Iris pigment epithelial cell (primary cell): ENCODE measurements at places on chromosomes 11 and 22.

DNA sequence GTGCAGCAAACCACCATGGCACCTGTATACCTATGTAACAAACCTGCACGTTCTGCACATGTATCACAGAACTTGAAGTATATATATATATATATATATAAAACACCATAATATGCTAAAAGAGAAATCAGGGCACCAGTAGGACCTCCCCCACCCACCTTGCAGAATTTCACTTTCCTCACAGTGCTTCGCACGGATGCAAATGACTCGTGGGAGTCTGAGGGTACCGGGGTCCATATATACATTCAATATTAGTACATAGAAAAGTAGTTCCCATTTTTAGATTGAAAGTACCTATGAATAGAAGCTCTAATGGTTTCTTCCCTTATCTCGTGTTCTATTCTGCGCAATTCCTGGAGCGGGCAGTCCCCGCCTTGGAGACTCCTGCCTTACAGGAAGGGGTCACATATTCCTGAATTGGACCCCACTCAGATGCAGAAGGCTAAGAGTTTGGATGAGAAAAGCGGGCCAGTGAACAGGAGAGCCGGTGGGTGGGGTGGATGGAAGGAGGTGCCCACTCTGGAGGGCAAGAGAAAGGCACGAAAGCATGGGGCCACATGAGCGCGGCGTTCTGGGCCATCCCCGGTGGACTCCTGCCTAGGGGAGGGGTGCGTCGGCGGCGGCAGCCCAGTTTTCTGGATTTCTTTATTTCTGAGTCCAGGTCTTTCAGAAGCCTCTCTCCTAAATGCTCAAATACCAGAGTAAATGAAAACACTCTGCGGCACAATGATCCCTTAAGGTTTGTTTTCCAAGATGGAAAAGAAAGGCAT is 136.3 kb downstream of the ETS1 start:
- no peak for DNase-seq

DNA sequence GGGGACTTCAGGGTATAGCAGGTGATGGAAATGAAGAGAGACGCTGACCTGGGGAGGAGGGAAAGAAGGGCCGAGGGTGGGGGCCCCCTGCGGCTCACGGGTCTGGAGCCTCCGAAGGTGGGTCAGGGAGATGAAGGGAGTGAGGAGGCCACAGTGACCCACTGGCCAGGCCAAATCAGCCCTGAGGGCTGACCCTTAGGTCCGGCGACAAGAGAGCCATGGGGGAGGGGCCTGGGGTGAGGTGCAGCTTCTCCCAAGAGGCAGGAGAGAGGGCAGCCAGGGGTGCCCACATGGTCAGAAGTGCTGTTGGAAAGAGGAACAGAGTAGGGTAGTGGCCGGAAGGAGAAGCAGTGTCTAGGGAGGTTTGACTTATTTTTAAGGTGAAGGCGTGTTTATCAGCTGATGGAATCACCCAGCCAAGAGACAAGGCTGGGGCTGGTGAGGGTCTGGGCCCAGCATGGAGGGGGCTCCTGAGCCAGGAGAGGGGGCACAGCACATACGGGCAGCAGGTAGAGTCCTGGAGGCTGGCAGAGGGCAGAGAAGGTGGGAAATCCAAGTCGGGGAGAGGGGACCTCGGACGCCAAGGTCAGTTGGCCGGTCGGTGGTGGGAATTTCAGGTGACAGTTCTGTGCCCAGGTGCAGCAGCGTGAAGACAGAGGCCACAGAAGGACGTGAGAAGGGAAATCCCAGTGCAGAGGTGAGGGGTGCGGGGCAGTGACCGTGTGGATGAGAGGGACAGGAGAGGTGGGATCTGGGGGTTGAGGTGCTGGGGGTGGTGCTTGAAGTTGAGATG is 49.0 kb downstream of the LINC01488 start:
- DNase-seq: no peak

- DNase-seq: no peak
Observed at GRCh38 chr22:42970029-42970428, 44.9 kb downstream of the PACSIN2 start.

DNA sequence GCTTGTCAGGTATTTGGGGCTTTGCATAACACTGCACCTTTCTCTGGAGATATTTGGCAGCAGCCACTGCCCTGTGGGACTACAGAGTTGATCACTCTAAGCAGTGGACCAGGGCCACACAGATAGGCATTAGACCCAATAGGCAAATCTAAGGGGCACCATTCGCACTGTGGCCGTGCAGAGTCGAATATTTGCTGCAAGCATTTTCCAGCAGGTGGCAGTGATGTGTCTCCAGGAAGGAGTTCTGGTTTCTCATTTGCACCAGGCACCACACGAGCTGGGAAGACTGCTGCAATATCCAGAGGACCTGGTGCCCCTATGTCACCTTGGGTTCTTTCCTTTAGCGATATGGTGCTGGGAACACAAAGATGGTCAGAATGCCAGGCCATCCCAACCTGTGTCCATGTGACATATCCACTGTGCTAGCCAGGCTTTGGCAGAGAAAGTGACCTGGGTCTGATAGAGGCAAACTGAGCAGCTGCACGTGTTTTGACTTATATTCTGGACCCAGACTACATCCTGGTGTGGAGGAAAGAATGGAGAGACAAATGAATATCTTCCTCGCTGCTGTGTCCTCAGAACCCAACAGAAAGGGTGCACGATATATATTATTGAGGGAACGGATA is 318.7 kb downstream of the BUD13 start:
- peak; percentile 20 for DNase-seq
